Inflammatory macrophage (primary cell): ENCODE measurements at places on chromosomes 12 and 14.

DNA sequence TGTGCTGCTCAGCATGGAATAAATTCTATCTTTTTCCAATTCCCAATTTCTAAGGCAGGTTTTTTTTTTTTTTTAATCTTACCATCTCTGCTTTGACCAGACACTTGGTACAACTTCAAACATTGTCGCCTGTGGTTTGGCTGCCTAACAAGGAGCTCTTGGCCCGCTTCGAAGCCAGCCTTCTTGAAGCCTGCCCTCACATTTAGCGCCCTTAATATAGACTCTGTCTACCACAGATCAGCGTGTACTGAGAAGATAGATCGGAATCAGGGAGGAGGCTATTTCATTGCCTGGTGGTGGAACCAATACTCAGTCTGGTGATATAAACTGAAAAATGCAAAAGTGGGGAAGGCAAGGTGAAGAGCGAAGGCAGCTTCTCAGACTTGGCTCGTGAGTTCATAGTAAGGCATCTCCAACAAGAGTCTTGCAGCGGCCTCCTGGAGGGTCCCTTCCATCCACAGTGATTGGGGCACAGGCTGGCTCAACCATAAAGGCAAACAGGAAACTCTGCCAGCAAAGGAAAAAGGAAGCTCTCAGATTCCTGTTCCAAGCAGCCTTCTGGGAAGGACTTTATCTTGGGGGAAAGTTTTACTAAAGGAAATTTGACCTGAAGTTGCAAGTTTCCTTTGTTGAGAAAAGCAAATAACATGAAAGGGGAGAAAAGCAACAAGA is 103.2 kb upstream of the BCL2L14 start:
- DNase-seq: no peak

- no peak for DNase-seq
These were observed 65.8 kb downstream of the VWF start for GRCh38 chr12:6058481-6059161.

DNA sequence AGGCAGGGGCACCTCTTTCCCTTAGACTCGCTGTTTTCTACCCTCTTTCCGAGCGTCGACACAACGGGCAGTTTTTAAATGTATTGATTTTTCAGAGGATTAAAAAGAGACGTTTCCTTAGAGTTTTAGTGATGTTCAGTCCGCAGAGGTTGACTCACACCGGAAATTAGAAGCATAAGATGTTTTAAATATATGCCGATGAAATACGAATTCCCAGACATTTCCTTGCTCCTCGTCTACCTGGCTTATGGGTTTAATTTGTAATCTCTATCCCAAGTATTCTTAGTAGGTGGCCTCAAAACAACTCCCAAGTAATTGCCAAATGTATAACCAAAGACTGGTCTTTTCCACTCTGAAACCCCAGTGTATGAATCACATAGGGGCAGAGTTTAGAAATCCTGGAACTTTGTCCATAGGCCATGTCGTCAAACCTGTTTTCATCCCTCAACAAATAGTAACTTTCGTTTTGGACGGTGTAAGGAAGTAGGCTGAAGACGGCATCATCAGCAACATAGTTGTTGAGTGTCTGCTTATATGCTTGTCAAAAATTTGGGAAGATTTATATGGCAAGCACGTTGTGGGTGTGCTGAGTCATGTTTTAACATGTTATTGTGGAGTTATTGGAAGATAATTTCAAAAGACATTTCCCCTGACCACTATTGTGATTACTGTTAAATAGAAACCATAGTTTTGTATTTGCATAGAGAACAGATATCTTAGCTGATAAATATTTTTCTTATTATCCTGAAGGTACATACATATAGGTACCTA is 824 bp downstream of the TBK1 start:
- DNase-seq: peak; percentile 75

- no peak for DNase-seq
These were observed 9.2 kb upstream of the ABCD2 start for GRCh38 chr12:39628836-39629235.

- no peak for DNase-seq
These were observed 180.2 kb downstream of the ACSS3 start for GRCh38 chr12:81257947-81258551.

DNA sequence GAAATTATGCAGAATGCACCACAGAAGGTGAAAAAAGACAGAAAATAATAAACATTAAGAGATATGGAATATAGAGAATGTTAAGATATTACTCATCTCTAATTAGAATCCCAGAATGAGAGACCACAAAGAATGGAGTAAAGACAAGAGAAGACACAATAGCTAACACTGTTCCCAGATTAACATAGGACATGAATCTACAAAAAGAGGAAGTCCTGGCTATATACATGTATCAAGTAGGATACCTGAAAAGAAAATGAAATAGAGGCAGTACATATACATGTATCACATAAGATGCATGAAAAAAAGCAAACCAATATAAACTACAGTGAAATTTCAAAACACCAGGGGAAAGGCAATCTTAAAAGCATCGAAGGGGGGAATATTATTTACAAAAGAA is 5.6 kb upstream of the EPS8 start:
- DNase-seq: no peak

GRCh38 chr12:56628671-56629458 is 1.3 kb downstream of the BAZ2A start:
- peak; percentile 59 for DNase-seq

DNA sequence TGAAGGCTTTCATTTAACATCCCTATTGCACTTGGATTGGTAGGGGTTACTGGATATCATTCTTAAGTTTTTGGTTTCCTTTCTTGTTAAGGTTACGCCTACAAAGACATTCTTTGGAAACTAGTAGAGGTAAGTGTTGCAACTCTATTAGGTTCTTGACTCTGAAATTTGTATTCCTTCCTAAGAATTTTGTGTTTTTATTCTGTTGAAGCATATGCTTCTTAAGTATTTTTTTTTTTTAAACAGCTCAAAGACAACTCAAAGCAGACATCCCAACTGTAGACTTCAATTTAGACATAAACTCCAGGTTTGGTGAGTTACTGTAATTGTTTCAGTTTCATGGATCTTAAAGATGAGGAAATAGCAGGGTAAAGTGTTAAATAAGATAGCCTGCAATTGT is 1.1 kb upstream of the RBMS2 start:
- DNase-seq: peak; percentile 29

DNA sequence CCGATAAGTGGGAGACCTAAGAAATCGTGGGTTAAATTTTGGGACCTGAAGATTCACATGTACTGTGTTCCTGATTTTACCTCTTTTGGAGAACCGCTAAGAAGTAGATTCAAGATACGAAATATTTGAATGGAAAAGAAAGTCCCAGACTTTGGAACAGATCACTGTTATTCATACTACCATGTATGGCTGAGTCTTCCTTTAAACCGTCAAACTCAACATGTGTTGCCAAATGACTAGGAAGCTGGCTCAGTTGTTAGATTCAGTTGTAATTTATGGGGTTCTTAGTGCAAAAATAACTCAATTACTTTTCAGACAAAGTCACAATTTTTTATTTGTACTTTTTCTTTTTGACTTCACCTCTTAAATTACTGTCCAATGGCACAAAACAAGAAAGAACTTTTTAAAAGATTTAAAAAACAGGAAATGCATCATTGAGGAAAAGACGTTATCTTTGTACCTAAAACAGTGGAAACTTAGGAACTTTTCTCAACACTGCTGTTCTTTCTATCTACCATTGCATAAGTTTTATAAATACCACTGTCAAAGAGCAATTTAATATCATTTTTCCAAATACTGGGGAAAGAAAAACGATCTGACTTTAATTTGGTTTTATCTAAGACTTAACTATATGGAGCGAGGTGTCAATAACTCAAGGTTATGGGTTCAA is 15.7 kb downstream of the RERG start:
- no peak for DNase-seq

DNA sequence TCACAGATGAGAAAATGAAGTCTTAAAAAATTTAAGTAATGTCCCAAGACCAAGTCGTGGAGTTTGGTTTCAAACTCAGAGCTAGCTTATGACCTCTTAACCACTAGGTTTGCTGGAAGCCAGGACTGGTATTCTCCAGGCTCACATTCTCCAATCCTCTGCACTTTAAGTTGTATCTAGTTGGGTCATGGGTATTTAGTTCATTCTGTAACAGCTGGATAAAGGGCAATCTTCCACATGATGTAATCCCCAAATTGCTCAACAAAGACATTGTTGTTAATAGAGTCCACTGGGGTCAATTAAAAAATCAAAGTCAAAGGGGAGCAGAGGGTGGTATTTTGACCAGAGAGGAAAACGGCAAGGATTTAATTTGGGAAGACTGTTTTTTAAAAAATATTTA is 17.8 kb upstream of the GAS2L3 start:
- DNase-seq: peak; percentile 42

GRCh38 chr14:105974902-105975301 is 448.5 kb downstream of the TMEM121 start:
- no peak for DNase-seq

- no peak for DNase-seq
These were observed 5.6 kb downstream of the CDCA4 start for GRCh38 chr14:105015242-105015641.

DNA sequence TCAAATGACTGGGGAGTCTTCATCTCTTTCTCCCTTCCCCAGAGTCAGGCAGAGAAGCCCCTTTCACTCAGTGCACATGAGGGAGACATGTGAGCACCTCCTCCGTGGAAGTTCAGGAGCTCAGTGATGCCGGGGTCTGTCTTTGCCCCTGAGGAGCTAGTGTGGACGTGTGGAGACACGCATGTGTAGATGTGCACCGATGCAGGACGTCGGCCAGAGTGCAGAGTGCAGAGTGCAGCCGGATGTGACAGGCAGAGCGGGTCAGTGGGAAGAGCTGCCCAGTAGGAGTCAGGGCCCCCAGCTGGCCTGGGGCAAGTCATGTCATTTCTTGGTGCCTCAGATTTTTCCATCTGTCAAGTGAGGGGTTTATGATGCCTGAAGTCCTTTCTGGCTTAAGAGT is 20.7 kb downstream of the TSPAN9 start:
- no peak for DNase-seq

DNA sequence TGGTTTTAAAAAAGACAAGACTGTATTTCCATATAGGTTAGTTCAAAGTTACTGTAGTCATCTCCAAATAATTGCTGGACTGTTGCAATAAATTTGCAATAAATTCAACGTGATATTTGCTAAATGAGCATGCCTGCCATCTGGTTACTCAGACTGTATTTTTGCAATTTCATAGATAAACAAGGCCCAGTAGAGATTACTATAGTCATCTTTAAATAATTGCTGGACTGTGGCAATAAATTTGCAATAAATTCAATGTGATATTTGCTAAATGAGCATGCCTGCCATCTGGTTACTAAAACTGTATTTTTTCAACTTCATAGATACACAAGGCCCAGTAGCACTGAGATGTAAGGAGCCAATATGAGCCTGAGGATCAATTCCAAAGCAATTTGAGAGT is 5.6 kb downstream of the NTN4 start:
- DNase-seq: no peak
